Smooth muscle cell of the pulmonary artery (primary cell): ENCODE measurements at places on chromosomes 5 and 9. TPM values are rescaled to one million over a fixed set of nuclear protein-coding genes. Genes with fewer than 3 reads are reported as not detected.

The ST8SIA4 gene
- 0.30 and 1.1 TPM in 2 replicates for total RNA-seq

The PCDHB4 gene
- total RNA-seq: 0.20 and 0.59 TPM in 2 replicates

The FOXI1 gene
- total RNA-seq: not detected in 2 replicates

The TAF1L gene
- total RNA-seq: under 0.01 TPM in 1 of 2 replicates, not detected in the other

The PCDHB8 gene
- total RNA-seq: 0.26 and 1.3 TPM in 2 replicates

The TEX48 gene
- total RNA-seq: not detected in 2 replicates

The PCDHAC2 gene
- total RNA-seq: 0.43 and 1.3 TPM in 2 replicates

The CNTNAP3B gene
- total RNA-seq: 13.3 and 34.4 TPM in 2 replicates

The EQTN gene
- not detected in 2 replicates for total RNA-seq

The SPINK1 gene
- 0.66 and 1.3 TPM in 2 replicates for total RNA-seq

The IER5L gene
- 58.8 and 71.8 TPM in 2 replicates for total RNA-seq

The TMEM215 gene
- not detected in 2 replicates for total RNA-seq

The SFXN1 gene
- 175 and 177 TPM in 2 replicates for total RNA-seq

The KCNMB1 gene
- 0.07 and 0.39 TPM in 2 replicates for total RNA-seq

The IGIP gene
- 24.0 and 32.8 TPM in 2 replicates for total RNA-seq

The TRAF1 gene
- total RNA-seq: 9.3 and 13.3 TPM in 2 replicates

The ELP1 gene
- total RNA-seq: 47.6 and 49.8 TPM in 2 replicates

The SLC24A2 gene
- total RNA-seq: 0.03 TPM in 1 of 2 replicates, not detected in the other

The LRRC26 gene
- not detected in 2 replicates for total RNA-seq

The FOXD4 gene
- 0.13 and 0.17 TPM in 2 replicates for total RNA-seq

The ANKDD1B gene
- total RNA-seq: 0.96 and 1.2 TPM in 2 replicates

The PPP2CA gene
- 68.2 and 70.4 TPM in 2 replicates for total RNA-seq

The CCL27 gene
- total RNA-seq: 0.17 TPM in 1 of 2 replicates, not detected in the other

The FIBCD1 gene
- 7.2 and 10.7 TPM in 2 replicates for total RNA-seq

The CLIC3 gene
- 2.0 and 2.9 TPM in 2 replicates for total RNA-seq

The CER1 gene
- total RNA-seq: not detected in 2 replicates

The CDH6 gene
- 91.5 and 216 TPM in 2 replicates for total RNA-seq

The DNAH5 gene
- total RNA-seq: 0.20 and 0.43 TPM in 2 replicates

The TPPP gene
- 0.33 and 0.43 TPM in 2 replicates for total RNA-seq

The EHMT1 gene
- 48.9 and 60.2 TPM in 2 replicates for total RNA-seq

The SPATA6L gene
- total RNA-seq: 0.39 and 0.46 TPM in 2 replicates

The GBGT1 gene
- total RNA-seq: 3.8 and 5.7 TPM in 2 replicates

The GMCL2 gene
- not detected in 2 replicates for total RNA-seq

The PCDHA6 gene
- 0.76 and 0.91 TPM in 2 replicates for total RNA-seq

The FOXD4L5 gene
- total RNA-seq: 0.03 and 0.07 TPM in 2 replicates

The HRCT1 gene
- 0.39 and 0.59 TPM in 2 replicates for total RNA-seq

The MEF2C gene
- 19.5 and 36.2 TPM in 2 replicates for total RNA-seq

The LAMC3 gene
- 0.30 and 0.33 TPM in 2 replicates for total RNA-seq

The PNPLA7 gene
- 1.1 and 2.0 TPM in 2 replicates for total RNA-seq
